ENCODE measurements at places on chromosomes 12 and 14.
A peak's percentile ranks its signal among the peaks of the same experiment; 100 is the strongest.

DNA sequence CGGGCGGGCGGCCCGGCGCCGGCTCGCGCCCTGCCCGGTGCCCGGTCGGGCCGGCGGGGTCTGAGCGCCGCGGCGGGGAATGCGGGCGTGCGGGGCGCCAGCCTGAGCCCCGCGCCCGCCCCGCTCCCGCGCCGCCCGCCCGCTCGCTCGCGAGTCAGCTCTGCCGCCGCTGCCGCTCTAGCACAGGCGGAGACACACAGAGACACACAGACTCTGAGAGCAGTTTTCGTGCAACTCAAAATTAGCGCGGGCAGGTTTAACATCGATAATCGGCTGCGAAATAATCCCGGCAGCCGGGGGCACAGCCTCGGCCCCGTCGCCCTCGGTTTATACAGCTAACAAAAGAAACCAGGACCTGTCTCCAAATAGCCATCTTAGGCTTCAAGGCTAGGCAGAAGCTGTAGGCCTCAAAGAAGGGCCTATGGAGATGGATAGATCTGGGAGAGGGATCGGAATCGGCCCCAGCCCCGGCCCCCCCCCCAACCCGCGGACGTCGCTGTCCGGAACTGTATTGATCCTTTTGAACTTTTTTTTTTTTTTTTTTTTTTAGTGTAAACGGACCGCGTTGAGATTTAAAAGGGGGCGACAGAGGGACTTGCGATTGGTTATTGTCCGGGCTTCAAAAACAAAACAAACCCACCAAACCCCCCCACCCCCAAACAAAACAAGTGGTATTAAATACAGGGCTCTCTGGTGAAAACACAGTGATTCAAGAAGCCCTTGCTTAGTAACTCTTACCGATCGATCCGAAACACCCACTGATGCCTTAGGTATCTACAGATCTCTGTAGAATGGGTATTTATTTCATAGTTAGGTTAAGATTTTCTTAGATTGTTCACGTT, 1.1 kb downstream of the ARID2 start:
- DNase-seq = peak; percentile 39
- peak overlapping the region; percentile 89 for H3K4me3 ChIP-seq
- peak overlapping the region; percentile 99 for H3K27ac ChIP-seq
- H3K36me3 ChIP-seq = no peaks in the 10 kb centered on the region
- H3K4me1 ChIP-seq = peaks cover 70% of the 10 kb centered on the region

GRCh38 chr14:89061696-89062095, 237.2 kb downstream of the TTC8 start:
- peaks cover 8% of the 10 kb centered on the region for H3K27me3 ChIP-seq
- DNase-seq = no peak
- no peak overlapping the region for H3K27ac ChIP-seq
- no peak overlapping the region for H3K4me3 ChIP-seq
- H3K36me3 ChIP-seq = no peaks in the 10 kb centered on the region

DNA sequence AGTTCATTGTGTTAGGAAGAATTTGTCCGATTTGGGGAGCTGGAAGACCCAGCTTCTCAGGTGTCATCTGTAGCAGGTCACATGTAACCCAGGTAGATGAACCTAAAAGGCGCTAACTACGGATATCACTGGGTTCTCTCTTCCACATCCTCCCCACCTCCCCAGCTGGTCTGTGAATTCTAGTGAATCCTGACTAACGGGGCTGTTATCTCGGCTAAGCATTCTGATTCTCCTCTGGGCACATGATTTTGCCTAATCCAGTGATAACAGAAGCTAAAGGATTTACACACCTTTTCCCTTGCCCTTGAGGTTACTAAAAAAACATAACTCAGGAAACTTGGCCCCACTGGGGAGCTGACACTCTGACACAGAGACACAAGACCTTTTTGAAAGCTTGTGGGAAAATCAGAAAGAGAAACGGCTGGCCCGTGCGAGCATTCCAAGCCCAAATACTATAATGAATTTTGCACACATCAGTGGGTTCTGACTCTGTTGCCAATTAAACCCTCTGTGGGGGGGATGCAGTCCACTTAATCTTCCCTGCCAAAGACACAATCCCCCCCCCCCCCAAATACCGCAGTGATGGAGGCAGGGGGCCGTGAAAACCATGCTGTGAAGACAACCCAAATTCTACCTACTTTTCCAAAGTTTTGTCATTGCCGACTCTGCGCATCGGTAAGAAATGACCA, 81.0 kb upstream of the FZD10 start:
- no peak overlapping the region for H3K4me3 ChIP-seq
- H3K36me3 ChIP-seq = no peaks in the 10 kb centered on the region
- no peaks in the 10 kb centered on the region for H3K4me1 ChIP-seq
- H3K27me3 ChIP-seq = peaks cover 89% of the 10 kb centered on the region
- H3K27ac ChIP-seq = no peak overlapping the region

GRCh38 chr12:4690760-4691159, 29.4 kb upstream of the GALNT8 start:
- H3K27me3 ChIP-seq = no peaks in the 10 kb centered on the region
- no peak overlapping the region for H3K27ac ChIP-seq
- no peaks in the 10 kb centered on the region for H3K4me1 ChIP-seq

GRCh38 chr14:104877806-104878550, 12.9 kb downstream of the CEP170B start:
- H3K27ac ChIP-seq = no peak overlapping the region
- DNase-seq = peak; percentile 3
- peaks cover 16% of the 10 kb centered on the region for H3K4me1 ChIP-seq
- no peak overlapping the region for H3K4me3 ChIP-seq
- no peaks in the 10 kb centered on the region for H3K27me3 ChIP-seq
- H3K36me3 ChIP-seq = peaks cover 20% of the 10 kb centered on the region

- H3K4me3 ChIP-seq = peak overlapping the region; percentile 71
- peak overlapping the region; percentile 87 for H3K27ac ChIP-seq
- DNase-seq = no peak
- H3K4me1 ChIP-seq = peaks cover 16% of the 10 kb centered on the region
- peaks cover 70% of the 10 kb centered on the region for H3K36me3 ChIP-seq
These were observed 4.0 kb downstream of the MYL2 start for GRCh38 chr12:110916295-110916875.

DNA sequence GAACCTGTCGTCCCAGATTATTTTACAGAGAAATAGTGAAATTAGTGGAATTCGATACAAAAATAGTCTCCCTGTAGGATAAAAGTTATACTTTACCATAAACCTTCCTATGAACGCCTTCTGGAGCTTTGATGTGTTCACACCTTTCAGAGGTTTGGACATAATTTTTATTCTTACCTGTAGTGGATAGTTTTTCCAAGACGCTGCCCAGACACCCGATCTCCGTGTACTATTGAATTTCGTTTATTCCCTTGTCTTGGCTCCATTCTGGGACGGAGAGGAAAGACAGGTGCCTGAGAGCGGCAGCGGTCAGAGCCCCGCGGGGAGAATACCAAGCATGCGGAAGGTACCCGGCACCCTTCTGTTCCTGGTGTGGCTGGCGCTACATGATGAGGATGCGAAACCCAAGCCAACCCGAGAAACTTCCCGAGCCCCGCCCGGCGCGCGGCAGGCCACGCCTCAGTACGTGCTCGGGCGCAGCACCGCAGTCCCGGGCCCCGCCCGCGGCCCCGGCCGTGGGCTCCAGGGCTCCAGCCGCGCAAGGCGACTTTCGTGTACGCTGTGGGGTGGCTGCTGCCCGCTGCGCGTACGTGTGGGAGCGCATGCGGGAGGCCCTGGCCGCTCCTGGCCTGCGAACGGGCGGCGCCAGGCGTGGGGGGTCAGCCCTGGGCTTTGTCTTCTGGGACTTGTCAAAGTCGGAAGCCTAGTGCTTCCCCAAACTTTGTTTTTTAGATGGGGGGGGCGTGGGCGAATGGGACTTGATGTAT, 11.3 kb upstream of the SNAPC1 start:
- H3K27ac ChIP-seq = peak overlapping the region; percentile 91
- peak; percentile 92 for DNase-seq
- no peaks in the 10 kb centered on the region for H3K27me3 ChIP-seq
- peaks cover 51% of the 10 kb centered on the region for H3K4me1 ChIP-seq
- H3K4me3 ChIP-seq = peak overlapping the region; percentile 70
- peaks cover 20% of the 10 kb centered on the region for H3K36me3 ChIP-seq

DNA sequence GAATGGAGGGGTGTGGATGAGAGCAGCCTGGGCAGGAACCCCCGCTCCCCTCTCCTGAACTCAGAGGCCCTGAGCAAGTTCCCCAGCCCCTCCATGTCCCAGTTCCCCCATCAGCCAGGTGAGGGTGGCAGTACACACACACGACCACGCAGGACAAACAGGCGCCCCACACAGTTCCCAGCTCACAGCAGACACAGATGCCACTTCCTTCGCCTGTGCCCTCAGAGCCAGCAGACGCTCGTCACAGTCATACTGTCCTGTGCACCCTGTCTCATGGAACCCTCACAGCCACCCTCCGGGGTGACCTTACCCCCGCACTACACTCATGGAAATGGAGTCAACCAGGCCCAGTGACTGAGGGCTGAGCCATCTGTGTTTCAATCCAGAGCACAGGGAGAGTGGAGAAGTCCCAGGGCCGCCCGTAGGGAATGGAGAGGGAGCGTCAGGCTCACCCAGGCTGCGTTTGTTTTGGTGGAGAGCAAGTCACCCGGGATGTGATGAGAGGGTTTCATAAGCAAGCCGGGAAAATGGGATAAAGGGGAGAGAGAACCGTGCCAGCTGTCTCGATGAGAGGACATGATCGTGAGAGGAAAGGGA, 47.5 kb upstream of the DYNC1H1 start:
- H3K4me3 ChIP-seq = no peak overlapping the region
- H3K36me3 ChIP-seq = peaks cover 64% of the 10 kb centered on the region
- no peak for DNase-seq
- H3K4me1 ChIP-seq = peaks cover 18% of the 10 kb centered on the region
- no peaks in the 10 kb centered on the region for H3K27me3 ChIP-seq
- peak overlapping the region; percentile 59 for H3K27ac ChIP-seq

DNA sequence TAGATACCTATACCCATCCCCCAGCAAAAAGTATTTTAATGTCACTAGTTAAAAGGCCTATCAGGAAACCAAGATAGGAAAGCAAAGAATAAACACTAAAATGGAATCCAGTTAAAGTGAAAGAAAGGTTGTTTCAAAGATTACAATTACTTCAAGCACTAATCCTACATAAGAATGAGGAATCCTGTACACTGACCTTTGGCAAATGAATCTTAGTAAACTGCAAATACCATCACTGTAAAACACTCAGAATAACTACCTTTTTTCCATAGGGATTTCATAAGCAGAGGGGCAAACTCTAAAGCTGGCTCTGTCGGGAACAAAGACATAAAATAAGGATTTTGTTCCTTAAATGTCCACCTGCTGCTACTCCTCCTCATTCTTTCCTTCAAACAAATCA, 25.9 kb downstream of the CEP83 start:
- H3K4me1 ChIP-seq = peaks cover 20% of the 10 kb centered on the region
- H3K27ac ChIP-seq = no peak overlapping the region
- no peak for DNase-seq
- H3K4me3 ChIP-seq = no peak overlapping the region
- H3K27me3 ChIP-seq = no peaks in the 10 kb centered on the region
- peaks cover 5% of the 10 kb centered on the region for H3K36me3 ChIP-seq

DNA sequence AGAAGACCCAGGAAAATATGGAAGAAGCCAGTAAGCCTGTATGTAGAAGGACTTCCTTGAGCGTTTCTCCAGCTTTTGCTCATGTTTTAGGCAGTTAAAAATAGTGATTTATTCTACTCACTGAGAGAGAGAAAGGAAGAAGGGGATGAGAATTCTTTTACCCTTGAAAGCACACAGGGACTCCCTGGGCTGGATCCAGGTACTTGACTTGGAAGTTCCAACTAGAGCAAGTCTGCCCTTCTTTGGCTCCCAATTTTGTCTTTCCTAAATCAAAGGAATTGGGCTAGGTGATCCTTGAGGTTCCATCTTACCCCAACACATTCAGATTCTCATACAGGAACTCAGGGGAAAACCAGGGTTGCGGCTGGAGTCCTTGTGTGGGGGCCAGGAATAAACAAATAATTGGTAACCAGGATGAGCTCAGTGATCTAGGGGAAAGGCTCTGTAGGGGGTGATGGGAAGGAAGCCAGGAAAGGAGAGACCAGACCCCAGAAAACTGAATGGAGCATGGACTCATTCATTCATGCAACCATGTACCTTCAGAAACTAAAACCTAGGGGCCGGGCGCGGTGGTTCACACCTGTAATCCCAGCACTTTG, 11.5 kb upstream of the ITGA5 start:
- peaks cover 79% of the 10 kb centered on the region for H3K4me1 ChIP-seq
- no peak for DNase-seq
- H3K27ac ChIP-seq = no peak overlapping the region
- H3K4me3 ChIP-seq = no peak overlapping the region
- no peaks in the 10 kb centered on the region for H3K27me3 ChIP-seq

DNA sequence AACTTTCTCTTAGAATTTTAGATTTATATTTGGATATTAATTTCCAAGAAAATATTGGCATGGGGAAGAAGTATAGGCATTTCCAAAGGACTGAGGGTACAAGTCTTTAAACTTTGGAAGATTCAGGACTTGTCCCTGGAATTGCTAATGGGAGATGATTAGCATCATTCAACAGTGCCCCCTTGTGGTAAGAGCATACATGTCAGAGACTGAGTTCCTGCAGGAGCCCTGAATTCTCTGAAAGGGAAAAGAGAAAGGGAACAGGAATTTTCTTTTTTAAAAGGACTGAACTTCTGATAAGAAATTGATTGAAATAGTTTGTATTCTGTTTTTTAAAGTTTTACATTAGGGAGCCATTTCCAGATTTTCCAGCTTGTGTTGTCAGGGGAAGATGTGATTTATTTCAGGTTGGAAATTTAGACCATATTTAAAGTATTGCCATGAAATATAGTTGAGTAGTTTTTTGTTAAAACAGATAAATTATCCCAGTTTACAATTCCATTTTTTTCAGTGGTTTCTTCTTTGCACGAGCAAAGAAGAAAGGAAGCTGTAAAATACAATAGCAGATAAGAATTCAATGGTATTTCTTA, 44.0 kb upstream of the REP15 start:
- H3K4me1 ChIP-seq = peaks cover 10% of the 10 kb centered on the region
- peaks cover 69% of the 10 kb centered on the region for H3K36me3 ChIP-seq
- peak overlapping the region; percentile 24 for H3K27ac ChIP-seq
- H3K27me3 ChIP-seq = no peaks in the 10 kb centered on the region
- H3K4me3 ChIP-seq = no peak overlapping the region

DNA sequence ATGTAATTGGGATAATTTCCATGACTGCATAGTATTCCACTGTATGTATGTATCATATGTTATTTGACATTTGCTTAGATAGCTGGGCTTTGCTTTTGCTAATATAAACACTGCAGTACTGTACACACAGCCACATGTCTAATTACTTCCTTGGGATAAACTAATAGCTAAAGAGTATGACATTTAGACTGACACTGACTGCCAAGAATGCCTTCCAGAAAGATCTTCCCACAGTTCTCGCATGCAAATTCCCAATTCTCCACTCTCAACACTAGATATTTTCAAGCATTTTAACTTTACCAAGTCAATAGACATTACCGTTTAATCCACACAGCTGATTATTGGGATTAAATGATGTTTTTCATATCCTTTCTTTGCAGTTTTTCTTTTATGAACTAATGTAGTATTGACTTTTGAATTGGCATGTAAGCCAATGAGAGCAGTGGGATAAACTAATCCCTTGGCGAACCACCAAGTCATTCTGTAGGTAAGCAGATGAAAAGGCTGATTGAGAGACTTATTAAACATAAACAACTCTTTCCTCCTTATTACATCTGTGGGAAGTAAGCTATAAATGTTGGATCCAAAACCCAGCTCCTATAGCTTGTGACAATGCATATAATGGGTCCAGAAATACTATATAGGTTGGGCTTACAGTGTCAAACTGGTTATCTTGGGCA, 55.5 kb downstream of the STON2 start:
- H3K36me3 ChIP-seq = no peaks in the 10 kb centered on the region
- H3K27ac ChIP-seq = no peak overlapping the region
- H3K4me1 ChIP-seq = peaks cover 14% of the 10 kb centered on the region
- no peak overlapping the region for H3K4me3 ChIP-seq

All from left ventricle myocardium inferior (tissue), 1 donor.